ENCODE measurements at places on chromosomes 2 and 18.
A peak's percentile ranks its signal among the peaks of the same experiment; 100 is the strongest.

DNA sequence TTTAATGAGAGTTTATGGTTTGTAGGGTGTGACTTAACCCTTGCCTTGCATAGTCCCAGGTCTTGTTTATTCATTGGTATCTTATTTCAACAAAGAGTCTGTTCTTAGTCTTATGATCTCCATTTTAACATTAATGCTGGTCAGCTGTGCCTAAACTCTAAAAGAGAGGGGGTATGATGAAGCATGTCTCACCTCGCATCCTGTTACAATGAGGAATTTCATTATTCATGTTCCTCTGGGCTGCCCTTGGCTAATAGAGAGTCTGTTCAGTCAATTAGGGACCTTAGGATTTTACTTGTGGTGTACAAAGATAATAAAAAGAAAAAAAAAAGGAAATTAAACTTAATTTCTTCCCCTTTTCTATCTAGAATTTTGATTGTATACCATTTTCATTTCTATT lies 831.9 kb upstream of the CDH2 start:
- DNase-seq: no peak

GRCh38 chr2:76953733-76954347 lies 568.3 kb downstream of the LRRTM4 start:
- no peak for DNase-seq

- no peak for DNase-seq
These were observed 145.3 kb downstream of the PKP4 start for GRCh38 chr2:158602027-158602426.

GRCh38 chr2:226497146-226497909 lies 302.3 kb downstream of the IRS1 start:
- DNase-seq: no peak

GRCh38 chr2:193153576-193153975 lies 958.8 kb upstream of the TMEFF2 start:
- no peak for DNase-seq

- no peak for DNase-seq
These were observed 216.2 kb downstream of the SETBP1 start for GRCh38 chr18:44896846-44897245.

DNA sequence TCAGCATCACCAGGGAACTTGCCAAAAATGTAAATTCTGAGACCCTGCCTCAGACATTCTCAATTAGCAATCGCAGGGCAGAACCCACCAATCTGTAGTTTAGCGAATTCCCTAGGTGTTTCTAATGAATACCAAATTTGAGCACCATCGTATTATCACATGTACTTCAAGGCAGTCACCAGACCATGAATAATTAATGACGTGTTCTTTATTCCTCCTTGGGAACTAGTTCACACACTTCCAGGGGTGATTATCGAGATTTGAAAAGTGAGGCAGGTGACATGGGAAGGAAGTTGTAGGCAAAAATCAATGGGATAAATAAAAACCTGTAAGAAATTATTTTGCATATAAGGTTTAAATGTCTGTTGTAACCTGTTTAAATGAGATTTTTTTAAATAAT lies 102.5 kb upstream of the CRIM1 start:
- DNase-seq: no peak

DNA sequence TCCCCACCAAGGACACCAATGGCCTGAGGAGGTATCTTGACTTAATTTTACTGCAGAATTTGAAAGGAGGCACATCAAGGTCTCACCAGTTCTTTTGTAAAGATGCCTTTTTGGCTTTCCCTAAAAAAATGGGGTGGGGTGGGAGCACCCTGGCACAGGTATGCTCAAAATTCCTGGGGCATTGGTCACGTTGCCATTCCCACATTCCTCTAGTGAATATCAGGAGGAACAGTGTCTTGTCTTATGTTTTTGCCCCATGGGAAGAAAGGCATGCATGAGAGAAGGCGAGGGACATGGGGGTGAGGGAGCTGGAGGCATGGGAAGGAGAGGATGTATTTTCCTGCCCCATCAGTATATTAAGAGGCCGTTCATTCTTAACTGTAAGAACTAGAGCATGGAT lies 275.3 kb downstream of the CMPK2 start:
- no peak for DNase-seq

DNA sequence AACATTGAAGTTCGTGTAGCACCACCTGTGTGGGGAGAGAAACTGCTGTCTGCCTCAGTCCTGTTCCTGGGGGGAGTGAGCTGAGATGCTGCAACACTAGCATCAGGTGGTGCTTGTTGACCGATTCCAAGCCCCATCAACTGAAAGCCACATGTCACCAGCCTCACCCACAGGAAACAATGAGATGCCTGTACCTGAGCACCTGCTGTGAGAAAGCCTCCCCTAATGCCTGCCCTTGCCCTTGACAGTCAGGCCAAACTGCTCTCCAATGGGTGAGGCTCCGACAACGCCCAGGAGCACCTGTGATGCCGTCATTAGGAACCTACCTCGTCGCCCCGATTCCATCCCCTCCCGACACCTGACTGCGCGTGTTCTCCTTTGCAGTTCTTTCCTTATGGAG lies 104.6 kb downstream of the SMC6 start:
- DNase-seq: no peak

DNA sequence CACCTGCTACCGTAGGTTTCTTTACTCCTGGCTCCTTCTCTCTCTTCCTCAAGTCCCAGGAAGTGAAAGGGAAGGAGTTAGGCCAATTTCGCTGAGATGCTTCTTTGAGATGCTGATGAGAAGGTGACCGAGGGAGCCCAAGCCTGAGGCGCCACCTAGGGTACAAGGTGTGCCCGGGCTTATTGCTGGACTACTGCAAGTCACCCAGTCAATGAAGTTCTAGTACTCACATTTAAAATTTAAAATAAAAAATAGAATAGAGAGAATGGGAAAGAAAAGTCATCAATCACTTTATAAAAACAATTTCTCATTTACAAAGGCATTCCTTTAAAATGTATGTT lies 45.3 kb downstream of the ACAA2 start:
- no peak for DNase-seq

GRCh38 chr2:174106736-174107135 lies 141.6 kb upstream of the SP3 start:
- no peak for DNase-seq

- no peak for DNase-seq
These were observed 2.2 kb downstream of the UBXN4 start for GRCh38 chr2:135743860-135744259.

- no peak for DNase-seq
These were observed 6.9 kb upstream of the CCBE1 start for GRCh38 chr18:59704146-59704545.

GRCh38 chr2:146412625-146413024 lies 1432.2 kb upstream of the ACVR2A start:
- no peak for DNase-seq

- no peak for DNase-seq
These were observed 467.3 kb downstream of the CMPK2 start for GRCh38 chr2:6398421-6398820.

- no peak for DNase-seq
These were observed 172.6 kb downstream of the HAUS1 start for GRCh38 chr18:46276748-46277147.

GRCh38 chr18:59180150-59180845 lies 39.7 kb upstream of the GRP start:
- peak; percentile 65 for DNase-seq

GRCh38 chr18:35938158-35938557 lies 34.3 kb upstream of the RMP24 start:
- no peak for DNase-seq

DNA sequence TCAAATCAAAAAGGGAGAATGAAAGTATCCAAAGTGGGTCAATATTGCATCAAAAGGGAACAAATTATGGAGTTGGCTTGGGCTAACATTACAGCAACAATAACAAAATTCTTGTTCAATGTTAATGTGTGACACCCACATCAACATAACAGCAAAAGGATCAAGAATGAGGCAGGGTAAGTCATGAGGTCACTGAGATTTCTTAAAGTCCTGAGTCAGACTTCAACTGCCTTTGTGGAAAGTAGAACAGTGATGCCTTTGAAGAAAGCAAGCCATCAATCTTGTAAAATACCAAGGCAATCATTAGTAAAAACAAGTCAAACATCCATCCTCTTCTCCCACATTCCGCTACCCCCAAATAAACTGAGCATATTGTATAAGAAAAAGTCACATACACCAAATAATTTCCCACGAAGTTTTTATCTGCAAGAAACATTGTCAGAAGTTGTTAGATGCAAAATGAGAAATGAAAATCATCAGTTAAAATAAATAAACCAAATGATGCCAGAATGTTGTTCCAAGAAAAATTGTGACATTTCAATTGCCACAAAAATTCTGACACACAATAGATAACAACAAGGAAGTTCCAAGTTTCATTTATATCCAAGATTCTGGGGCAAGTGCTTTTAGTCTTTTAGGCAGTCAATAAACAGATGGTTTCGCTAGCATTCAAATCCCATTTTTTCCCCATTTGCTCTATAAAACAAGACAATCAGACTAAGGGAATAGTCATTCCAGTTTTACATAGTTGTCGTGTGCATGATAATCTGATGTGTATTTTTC lies 216.1 kb upstream of the SETBP1 start:
- DNase-seq: no peak

DNA sequence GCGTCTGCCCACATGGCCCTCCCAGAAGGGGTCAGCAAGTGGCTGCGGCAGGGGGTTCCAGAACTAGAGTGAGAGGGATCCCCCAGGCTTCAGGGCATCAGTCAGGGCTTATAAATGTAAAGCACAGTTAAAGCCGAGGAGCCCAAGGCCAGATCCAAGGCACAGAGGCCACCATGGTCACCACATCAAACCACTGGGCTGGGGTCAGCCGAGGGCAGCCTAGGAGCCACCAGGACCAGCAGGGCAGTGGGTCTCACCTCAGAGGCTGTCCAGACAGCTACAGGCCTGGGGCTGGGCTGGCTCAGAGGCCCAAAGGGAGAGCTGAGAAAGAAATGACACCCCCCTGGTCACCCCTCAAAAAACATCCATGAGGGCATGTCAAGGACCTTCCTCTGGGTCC lies 188.5 kb downstream of the INHBB start:
- no peak for DNase-seq

DNA sequence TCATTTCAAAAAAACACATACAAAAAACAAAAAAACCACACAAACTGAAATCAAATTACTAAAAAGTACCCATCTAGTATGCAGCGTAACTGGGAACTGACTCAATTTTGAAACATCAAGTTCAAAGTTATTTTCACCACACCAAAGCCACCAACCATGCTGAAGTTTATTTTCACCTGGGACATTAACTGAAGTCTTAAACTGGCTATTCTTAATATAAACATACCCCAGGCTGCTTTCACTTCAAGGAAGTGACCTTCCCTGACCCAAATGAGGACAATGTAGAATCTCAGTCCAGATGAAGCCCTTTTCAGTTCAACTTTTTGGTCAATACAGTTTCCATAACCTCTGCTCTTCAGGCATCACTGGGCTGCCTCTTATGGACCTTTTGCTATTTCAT lies 84.6 kb downstream of the PIGN start:
- no peak for DNase-seq
